ENCODE measurements at places on chromosomes 16 and 17.

GRCh38 chr17:17491546-17491988 lies 4.6 kb downstream of the RASD1 start:
- DNase-seq: no peak

DNA sequence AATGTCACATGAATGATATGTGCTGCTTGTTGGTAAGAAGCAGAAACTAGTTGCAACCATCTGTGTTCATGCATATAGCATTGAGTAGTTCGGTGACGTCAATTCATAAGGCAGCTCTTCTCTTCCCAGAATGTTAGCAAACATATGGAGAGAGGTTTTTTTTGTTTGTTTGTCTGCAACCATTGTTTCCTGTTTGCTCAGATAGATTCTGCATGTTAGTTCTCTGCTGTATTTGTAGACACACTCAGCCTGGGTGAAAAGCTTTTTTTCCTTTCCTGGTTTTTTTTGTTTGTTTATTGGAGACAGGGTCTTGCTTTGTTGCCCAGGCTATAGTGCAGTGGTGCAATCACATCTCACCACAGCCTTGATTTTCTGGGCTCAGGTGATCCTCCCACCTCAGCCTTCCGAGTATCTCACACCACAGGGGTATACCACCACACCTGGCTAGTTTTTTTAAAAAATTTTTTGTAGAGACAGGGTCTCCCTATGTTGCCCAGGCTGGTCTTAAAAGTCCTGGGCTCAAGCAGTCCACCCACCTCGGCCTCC lies 16.7 kb downstream of the WSB1 start:
- no peak for DNase-seq

- peak; percentile 29 for DNase-seq
These were observed 44.0 kb downstream of the PRAC1 start for GRCh38 chr17:48678141-48678971.

- no peak for DNase-seq
These were observed 279.5 kb upstream of the ASIC2 start for GRCh38 chr17:33572615-33573014.

GRCh38 chr17:3968015-3968414 lies 3.8 kb upstream of the ATP2A3 start:
- no peak for DNase-seq

GRCh38 chr17:64130559-64131001 lies 636 bp upstream of the ERN1 start:
- DNase-seq: no peak

DNA sequence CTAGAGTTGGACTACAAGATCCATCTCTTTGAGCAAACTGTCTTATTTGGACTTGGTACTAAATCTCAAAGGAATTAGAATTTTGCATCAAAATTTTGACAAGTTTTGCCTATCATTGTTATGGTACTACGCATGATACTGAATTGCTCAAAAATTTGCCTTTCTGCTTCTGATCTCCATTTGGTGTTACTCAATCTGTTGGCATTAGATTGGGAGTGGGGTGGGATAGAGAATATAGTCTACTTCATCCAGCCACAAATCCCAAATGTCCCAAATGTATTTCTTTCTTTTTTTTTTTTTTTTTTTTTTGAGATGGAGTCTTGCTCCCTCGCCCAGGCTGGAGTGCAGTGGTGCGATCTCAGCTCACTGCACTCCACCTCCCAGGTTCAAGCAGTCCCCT lies 204.8 kb downstream of the TANC2 start:
- DNase-seq: no peak

GRCh38 chr16:71311553-71312158 lies 22.5 kb upstream of the CMTR2 start:
- DNase-seq: no peak

GRCh38 chr17:54919425-54919824 lies 18.8 kb downstream of the TOM1L1 start:
- DNase-seq: no peak

DNA sequence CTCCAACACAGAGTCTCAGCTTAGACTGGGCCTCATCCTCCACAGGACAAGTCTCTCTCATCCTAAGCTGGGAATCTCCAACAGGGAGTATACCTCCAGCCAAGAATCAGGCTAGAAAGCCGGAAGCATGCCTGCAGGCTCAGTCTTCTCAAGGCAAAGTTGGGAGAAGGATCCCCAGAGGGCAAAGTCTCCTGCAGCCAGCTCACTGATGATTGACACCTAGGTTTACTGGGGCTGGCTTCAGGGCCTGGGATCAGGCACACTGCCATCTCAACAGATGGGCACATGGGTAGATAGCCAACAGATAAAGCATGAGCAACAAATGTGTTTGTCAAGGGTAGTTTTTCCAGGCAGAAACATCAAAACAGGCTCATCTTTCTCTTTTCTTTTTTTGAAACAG lies 56.1 kb upstream of the TOX3 start:
- no peak for DNase-seq

- no peak for DNase-seq
These were observed 612.5 kb downstream of the KCNJ18 start for GRCh38 chr17:22304667-22305303.

GRCh38 chr17:80147035-80147822 lies at the start of gene EIF4A3:
Gene EIF4A3, minus strand, starts transcription at chr17:80147128. Its CDS starts 167 bp downstream, at chr17:80146961.
- DNase-seq: peak; percentile 98

DNA sequence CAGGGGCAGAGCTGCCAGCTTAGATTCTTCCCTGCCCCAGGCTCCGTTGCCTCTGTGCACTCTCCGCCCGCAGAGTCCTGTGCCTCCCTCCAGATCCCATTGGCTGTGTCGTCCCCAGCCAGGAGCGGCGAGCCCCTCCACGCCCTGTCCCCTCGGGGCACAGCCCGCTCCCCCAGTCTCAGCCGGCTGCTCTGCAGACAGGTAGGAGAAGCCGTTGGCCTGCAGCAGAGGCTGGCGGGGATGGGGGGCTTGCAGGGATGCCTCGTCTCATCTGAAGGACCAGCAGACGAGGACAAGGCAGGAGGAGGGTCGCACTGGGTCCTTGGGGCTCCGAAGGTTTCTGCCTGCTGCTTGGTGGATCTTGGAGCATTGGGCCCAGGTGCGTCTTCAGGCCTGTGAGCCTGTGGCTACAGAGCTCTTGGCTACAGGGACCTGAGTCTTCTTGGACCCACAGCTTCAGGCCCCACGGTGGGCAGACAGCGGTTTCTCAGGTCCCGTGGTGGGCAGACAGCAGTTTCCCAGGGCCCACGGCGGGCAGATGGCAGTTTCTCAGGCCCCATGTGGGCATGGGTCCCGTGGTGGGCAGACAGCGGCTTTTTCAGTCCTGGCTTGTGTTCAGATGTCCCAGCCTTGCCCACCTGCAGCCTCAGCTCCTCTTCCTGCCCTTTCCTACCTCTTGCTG lies 6.0 kb downstream of the TPSG1 start:
- no peak for DNase-seq

DNA sequence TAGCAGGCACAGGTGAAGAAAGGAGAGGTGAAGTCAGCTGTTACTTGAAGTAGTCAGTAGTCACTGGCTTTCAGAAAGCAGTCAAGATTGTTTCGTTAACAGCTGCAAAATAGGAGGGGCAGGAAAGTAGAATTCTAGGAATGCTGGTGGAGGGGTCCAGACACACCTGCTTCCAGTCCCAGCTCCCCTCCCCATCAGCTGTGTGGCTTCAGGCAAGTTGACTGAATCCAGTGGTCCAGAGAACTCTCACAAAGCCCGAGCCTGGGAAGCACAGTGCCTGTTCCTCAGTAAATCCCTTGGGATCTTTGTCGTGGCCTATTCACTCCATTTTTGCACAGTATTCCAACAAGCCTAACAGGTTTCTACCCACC lies 4.6 kb upstream of the SOCS1 start:
- no peak for DNase-seq

DNA sequence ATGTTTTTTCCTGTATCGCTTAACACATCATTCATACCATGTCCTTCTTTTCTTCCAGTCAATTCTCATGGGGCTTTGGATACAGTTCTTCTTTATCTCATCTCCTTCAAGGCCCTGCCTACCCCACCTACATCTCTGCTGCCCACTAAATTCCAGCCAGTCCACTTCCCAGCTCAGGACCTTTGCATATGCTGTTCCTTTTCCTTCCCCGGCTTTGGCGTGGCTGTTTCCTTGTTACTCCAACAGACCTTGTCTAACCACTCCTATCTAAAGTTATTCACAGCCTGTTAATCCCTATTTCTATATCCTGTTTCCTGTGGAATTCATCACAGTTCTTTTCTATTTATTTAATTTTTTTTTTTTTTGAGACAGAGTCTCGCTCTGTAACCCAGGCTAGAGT lies 6.6 kb upstream of the STAT3 start:
- no peak for DNase-seq

GRCh38 chr16:11792410-11793241 lies 4.4 kb downstream of the ZC3H7A start:
- no peak for DNase-seq

GRCh38 chr17:39231591-39232551 lies 6.1 kb upstream of the STAC2 start:
- DNase-seq: no peak

- DNase-seq: no peak
These were observed 452.7 kb downstream of the WWOX start for GRCh38 chr16:78552106-78552675.

- DNase-seq: no peak
These were observed 557.9 kb upstream of the CDH11 start for GRCh38 chr16:65679785-65680184.

- DNase-seq: no peak
These were observed 4.4 kb downstream of the CD19 start for GRCh38 chr16:28935924-28936783.

GRCh38 chr16:80317599-80318037 lies 223.2 kb upstream of the DYNLRB2 start:
- no peak for DNase-seq

DNA sequence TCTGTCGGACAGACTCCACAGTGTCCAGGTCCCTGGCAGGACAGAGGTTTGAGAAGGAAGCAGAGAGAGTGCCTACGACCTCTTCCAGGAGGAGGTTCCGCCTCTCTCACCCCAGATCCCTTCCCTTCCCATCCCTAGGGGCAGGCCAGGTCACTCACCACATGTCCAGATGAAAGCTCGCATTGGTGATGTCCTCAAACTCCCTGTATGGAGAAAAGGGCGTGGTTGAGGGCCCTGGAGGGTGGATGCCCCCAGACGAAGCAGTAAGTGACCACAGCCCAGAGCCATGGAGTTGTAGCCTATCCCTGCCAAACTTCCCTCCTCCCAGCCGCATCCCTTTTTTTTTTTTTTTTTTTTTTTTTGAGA lies 3.4 kb downstream of the UNC13D start:
- DNase-seq: no peak

All from kidney glomerular epithelial cell (primary cell).